EL (cell line): ENCODE measurements at places on chromosomes 6 and 20.

GRCh38 chr6:14618759-14619418, 501.3 kb downstream of the CD83 start:
- DNase-seq = no peak

DNA sequence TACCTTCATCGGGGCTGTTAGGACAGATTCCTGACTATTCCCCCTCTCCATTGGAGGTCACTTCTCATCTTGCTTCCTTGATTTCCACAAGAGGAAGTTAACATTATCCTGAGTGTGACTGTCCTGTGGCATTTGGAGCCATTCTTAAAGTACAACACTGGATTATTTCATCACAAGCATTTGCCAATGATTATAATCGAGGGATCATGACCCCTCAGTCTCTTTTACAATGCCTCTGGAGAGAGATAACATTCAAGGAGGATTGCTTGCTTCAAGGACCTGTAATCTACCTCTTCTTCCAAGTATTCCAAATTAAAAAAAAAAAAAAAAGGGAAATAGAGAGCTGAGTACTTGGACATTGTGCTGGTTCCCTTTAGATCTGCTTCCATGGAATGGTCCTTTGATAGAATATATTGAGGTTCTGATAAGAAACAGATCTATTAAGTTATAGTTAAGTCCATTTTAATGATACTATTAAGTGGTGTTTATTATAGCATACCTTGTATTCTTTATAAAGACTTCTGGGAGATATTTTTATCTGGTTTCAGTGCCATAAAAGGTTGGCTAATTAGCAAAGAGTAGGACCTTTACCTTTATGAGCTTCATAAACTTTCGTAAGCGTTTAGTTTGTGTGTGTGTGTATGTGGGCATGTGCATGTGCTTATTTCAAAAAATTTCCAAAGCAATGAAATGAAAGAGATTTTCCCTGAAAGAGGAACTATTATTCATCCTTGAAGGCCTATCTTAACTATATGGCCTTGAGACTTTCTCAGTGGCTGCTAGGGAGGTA, 469.1 kb downstream of the DHX35 start:
- no peak for DNase-seq

DNA sequence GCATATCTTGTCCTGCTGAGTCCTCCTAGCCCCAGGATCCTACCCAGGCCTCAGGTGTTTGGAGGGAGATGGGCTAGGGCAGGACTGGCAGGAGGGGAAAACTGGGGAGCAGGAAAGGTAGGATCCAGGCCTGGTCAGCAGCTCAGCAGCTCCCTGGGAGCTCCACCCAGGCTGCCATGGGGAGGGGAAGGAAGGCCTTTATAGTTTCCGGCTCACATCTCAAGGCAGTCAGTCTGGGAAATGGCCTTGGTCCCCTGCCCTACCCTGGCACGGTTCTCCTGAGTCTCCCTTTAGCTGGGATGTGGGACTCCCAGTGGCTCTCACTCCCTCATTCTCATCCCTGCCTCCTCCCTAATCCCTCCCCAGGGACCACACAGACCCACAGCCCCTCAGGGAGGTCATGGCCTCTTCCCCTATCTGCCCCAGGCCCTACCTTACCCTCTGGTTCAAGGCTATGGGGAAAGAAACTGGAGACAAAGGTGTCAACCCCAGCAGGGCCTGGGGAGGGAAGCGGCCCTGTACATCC, 1.6 kb downstream of the SLC44A4 start:
- no peak for DNase-seq

DNA sequence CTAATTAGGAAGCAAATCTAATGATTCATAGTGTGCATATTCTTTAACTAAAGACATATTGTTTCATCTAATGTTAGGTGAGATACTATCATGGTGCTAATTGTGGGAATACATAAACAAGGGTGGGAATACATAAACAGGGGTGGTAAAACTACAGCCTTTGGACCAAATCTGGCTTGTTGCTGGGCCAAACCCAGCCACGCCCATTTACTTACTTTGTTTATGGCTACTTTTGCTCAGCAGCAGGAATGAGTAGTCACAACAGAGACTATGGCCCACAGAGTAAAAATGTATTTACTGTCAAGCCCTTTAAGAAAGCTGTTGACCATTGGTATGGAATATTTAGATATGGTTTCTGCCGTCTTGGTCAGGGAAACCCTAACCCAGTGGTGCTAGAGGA, 31.7 kb downstream of the FAM135A start:
- no peak for DNase-seq

GRCh38 chr6:123810214-123810613, 6.5 kb downstream of the NKAIN2 start:
- no peak for DNase-seq

DNA sequence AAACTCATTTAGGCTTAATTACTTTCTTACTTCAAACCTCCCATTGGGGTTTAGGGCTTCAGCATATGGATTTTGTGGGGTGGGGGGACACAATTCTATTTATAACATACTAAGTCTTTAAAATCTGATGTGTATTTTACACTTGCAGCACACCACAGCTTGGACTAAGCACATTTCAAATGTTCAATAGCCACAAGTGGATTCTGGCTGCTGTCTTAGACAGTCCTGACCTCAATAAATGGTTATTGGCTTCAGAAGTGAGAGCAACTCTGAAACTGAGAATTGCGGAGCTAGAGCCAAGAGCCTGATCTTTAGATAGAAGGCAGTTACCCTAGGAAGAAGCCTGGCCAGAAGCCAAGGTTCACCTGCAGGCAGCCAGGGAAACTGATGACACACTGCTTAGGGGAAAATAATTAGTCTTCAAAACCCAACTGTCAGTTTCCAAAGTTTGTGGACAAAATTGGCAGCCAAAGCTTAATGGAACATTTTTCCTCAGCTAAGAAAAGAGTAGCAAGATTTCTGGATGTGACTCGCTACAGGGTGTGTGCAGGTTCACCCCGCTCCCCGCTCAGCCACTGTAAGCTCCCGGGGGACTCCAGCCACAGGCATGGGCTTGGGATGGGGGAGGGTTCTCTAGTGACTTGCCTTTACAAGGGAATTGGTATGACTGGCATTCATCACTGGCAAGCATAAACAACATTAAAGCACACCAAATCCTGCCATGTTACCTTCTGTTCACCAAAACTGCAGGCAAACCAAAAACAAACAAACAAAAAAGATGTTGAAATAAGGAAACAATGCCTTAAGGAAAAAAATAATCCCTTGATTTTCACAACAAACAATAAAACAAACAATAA, 219.8 kb downstream of the TFAP2A start:
- peak; percentile 66 for DNase-seq

GRCh38 chr20:33311011-33311410, 28.0 kb downstream of the BPIFB1 start:
- DNase-seq = no peak

DNA sequence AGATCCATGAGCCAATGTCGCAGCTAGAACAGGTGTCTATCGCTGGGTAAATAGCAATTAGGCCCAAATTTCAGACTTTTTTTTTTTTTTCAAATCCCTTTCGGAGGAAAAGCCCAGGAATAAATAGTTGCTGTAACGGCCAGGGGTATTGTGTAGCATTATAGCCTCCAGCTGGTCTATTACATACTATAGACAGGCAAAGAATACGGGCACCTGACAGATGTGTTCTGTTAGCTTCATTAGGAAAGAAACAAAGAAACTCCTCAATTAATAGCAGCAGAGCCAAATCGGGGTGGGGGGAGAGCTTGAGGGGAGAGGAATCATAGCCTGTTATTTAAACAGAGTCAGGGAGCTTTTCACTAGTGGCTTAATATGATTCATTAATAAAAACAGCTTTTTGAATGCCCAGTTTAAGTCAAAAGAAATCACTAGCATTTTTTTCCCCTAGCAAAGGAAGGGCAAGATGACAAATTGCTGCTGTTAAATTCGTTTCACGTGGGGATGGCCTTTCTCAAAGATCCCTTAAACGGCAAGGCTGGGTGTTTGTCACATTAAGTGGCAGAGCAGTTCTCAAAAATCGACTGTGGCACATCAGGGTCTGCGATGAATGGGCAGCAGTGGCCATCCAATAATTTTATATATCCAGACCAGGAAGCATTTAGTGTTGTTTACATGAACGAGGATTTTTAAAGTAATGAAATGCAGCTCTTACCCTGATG, 139.4 kb downstream of the ID4 start:
- no peak for DNase-seq

DNA sequence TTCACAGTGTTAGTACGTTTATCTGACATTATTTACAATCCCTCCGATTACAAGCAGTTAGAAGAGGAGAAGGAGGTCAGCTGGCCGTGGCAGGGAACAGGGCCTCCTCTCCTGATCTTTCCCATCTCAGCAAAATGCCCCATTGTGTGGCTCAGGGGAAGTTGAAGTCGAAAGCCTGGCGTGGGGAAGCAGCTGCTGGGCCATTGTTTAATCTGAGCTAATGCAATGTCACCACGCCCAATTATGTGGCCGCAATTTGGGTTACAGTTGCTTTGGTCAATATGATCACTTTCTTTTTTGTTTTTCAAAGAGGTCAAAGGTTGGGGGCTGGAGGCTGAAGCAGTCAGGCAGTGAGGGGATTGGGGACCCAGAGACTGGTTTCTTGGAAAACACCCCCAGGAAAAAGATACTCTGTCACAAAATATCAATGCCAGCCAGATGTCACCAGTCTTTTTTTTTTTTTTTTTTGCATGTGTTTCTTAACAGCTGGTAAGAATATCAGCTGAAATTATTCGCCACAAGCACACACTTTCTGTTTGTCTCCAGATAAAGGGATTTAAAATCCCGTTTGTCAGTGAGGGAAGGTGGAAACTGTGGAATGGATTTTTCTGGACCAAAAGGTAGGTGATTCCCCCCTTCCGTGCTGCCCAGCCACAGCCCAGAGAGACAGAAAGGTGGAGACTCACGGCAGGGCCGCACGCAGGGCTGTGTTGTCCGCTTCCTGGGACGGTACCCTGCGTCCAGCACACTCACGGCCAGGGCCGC, 24.6 kb downstream of the DLL1 start:
- DNase-seq = no peak

- no peak for DNase-seq
Observed at GRCh38 chr6:147999001-147999540, 343.6 kb upstream of the SASH1 start.

DNA sequence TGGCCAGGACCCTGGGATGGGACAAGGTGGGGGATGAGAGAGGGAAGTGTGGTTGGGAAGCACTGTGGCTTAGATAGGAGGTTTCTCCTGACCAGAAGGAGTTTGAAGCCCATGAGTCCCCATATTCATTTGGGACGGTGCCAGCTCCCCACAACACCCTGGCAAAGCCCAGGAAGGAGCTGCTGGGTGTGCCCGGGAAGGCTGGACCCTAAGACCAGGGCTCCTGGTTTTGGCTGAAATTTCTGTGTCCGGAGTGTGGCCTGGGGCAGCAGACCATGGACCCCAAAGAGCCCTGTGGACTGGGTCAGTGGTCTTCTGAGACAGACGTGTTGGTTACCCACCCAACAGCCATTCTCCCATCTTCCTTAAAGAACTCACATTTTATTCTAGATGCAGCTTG, 15.2 kb downstream of the MAPK13 start:
- DNase-seq = no peak

DNA sequence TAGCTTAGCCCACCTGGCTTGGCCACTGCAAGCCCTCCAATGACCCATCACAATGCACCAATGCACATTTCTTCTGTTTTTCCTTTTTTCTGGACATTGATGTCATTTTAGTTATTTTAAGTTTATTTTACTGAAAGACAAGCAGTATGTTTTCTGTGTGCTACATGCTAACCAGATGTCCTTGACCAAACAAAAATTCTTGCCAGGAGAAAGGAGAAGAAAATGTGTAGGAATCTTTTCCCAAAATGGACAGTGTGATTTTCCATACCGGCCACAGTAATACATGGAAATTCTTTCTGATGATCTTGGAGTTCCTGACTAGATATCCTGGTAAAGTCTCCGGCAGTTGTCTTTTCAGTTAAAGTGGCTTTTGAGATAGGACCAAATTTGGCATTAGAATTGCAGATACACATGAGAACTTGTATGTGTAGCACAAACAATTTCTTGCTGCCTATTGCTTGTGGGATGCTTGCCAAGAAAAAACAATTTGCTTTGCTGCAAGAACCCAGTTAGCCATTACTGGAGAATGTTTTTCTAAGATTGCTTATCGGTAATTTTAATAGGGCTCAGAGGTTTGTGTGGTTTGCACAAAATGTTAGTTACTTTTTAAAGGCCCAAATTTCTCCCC, 696.5 kb upstream of the CITED2 start:
- peak; percentile 93 for DNase-seq

DNA sequence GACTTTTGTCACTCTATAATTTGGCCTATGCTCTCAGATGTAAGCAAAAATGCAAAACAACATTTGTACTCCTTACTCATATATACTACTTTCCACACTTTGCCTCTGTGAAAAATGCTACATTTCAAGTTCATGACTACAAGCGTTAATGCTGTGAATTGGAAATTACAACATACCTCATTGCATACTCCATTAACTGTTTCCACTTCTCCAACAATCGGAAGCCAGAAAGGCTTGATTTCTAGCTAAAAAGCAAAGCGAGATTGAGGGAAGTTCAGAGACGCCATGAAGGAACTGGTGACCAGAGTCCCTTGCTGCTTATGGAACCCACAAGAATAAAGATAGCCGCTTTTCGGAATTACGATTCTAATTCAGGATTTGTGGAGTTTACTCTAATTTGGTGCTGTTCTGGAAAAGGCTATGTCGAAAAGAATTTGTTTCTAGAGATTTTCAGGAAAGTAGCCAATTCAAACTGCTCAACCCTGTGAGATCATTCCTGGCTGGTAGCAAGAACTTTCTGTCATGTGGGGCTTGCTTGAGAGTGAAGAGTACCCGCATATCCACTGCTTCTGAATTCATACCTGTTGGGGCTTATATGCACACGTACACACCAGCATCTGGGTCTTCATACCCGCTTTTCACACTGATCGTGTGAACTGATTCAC, 98.0 kb upstream of the CITED2 start:
- no peak for DNase-seq

- no peak for DNase-seq
Observed at GRCh38 chr6:17730078-17730704, 23.5 kb upstream of the NUP153 start.

DNA sequence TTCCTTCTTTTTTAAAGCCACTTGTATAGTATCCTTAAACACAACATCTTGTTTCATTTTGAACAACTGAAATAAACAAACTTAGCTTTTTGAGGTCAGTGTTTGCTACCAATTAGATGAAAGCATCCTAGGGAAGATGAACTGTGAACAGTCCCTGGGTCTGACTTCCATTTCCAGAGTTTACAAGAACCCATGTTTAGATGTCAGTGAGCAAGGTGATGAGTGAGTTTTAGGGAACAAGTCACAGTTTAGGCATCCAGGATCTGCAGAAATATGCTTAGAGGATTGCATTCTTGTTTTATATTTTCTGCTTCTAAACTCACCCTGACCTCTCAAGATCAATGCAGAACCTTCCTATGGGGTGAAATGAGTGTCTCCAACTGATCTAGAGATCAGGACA, 3.0 kb downstream of the ZC2HC1B start:
- peak; percentile 3 for DNase-seq
